ENCODE measurements at places on chromosomes 5 and 9.

GRCh38 chr5:163916376-163916775, 411.0 kb downstream of the MAT2B start:
- peak; percentile 13 for DNase-seq

- no peak for DNase-seq
Measured at GRCh38 chr5:30607301-30607894, 586.1 kb upstream of the CDH6 start.

DNA sequence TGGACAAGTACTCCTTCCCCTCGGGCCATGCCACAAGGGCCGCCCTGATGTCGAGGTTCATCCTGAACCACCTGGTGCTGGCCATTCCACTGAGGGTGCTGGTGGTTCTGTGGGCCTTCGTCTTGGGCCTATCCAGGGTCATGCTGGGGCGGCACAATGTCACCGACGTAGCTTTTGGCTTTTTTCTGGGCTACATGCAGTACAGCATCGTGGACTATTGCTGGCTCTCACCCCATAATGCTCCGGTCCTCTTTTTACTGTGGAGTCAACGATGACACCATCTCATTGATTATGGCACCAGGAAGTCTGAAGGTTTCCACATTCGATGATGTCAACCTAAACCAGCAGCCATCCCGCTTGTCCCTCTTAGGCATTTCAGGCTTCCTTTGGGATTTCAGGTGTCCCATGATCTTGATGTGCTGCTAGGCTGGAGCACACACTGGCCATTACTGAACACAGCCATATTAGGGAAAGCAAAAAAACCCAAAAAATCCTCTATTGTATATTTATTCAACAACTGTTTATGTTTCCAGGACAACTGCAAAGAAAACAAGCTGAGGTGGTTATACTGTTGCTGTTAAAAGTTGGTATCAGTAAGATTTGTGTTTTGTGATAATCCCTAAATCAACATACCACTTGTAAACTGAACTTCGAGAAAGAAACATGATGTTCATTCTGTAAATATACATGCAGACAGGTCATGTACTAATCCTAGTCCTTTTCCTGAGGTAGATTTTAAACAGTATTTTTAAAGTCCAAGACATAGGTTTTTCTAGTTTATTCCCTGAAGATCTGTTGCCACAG, 1.1 kb downstream of the PLPP6 start:
- peak; percentile 24 for DNase-seq

- no peak for DNase-seq
Measured at GRCh38 chr5:9103290-9103689, 442.6 kb downstream of the SEMA5A start.

GRCh38 chr5:144048259-144048856, 122.1 kb downstream of the YIPF5 start:
- DNase-seq, result no peak

DNA sequence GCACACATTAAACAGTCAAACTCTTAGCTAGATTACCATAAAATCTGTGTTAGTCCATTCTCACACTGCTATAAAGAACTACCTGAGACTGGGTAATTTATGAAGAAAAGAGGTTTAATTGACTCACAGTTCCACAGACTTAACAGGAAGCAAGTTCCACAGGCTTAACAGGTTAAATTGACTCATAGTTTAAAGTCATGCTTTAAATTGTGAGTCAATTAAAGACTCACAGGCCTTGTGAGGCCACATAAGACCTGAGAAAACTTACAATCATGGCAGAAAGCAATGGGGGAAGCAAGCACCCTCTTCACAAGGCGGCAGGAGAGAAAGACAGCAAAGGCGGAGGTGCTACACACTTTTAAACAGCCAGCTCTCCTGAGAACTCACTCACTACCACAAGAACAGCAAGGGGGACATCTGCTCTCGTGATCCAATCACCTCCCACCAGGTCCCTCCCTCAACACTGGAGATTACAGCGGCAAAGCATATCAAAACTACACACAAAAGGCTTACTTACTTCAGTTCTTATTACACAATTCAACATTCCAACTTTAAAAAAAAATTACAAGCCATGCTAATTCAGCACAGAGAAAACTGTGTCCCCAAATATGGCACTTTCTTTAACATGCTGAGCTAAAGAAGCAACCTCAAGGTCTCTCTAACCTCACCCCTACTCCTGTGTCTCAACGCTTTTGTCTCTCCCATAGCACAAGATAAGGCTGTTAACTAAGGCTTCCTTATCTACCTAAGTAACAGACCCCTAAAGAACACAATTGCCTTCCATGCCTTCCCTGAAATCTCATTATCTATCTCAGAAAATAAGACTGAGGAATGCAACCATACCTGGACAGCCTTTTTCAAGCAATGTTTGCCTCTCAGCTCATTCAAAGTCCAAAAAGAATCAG, 805.1 kb downstream of the NR2F1-AS1 start:
- no peak for DNase-seq

DNA sequence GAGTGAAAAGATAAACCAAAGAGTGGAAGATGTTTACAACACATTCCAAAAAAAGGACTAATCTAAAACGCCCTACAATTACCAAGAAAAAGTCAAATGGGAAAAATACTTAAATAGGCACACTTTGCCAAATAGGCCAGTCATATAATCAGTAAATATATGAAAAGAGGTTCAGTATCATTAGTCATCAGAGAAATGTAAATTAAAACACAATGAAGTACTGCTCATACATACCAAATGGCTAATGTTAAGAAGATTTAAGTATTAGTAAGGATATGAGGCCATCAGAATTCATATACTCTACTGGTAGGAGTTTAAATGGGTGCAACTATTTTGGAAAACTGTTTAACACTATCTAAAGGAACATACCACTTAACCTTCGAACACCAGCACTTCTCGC, 47.6 kb downstream of the ZDHHC21 start:
- no peak for DNase-seq

GRCh38 chr9:134165357-134166315, 1.3 kb upstream of the RNU6ATAC start:
- no peak for DNase-seq

- no peak for DNase-seq
Measured at GRCh38 chr5:150119421-150120061, 33.2 kb upstream of the CSF1R start.

DNA sequence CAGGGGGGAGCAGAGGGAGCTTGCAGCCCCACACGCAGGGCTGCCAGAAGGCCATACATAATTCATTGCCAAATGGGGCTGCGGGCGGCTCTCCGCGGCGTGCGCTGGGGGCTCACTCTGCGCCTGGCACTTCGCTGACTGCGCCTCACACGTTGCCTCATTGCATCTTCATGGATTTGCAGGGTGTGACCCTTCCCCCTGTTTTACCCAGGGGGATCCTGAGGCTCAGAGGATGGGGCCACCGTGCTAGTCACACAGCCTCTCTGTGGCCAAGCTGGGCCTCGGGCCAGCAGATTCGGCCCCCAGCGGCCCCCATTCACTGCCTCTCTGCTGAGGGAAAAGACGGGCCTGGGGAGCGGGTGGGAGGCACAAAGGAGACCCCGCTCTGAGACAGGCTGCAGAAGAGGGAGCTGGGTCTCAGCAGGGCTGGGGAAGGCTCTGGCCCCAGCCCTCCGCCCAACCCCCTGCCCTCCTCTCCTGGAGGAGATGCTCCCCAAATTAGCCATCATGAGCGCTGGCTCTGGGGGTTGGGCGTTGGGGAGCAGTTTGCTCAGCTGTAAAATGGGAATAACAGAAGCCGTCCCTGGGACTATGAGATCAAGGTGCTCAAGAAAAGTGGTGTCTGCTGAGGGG, 115.5 kb downstream of the C9orf50 start:
- DNase-seq, result no peak

GRCh38 chr9:14296495-14297113, 17.3 kb downstream of the NFIB start:
- no peak for DNase-seq

GRCh38 chr5:76007904-76008303, 75.3 kb upstream of the SV2C start:
- no peak for DNase-seq

DNA sequence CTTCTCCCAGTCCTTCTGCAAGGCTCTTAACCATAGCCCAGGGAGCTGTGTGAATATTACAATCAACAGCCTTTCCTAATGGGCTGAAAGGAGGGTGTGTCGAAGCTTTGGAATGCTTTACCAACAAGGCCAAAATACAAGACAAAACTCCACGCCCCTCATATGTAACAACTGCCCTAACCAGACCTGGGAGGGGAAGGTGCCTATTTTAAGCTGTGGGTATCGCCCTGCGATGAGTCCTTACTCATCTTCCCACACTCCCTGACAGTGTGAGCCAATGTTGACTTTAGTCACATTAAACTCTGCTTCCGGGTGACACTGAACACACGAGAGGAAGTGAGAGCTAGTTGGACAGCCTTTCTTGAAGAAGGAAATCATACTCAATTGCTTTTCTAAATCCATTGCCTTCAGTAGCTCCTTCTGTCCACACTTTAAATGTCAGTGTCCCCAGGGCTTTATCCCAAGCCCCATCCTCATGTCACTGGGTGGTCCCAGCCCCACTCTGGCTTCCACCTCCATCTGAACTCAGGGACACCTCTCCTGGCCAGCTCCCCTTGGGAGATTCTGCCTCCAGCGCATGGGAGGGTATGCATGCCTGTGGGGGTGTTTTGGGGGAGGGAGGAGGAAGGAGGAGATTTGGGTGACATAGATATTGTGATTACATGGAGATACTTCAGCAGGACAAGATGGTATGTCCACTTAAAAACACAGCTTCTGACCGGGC, 6.5 kb upstream of the TBC1D9B start:
- no peak for DNase-seq

DNA sequence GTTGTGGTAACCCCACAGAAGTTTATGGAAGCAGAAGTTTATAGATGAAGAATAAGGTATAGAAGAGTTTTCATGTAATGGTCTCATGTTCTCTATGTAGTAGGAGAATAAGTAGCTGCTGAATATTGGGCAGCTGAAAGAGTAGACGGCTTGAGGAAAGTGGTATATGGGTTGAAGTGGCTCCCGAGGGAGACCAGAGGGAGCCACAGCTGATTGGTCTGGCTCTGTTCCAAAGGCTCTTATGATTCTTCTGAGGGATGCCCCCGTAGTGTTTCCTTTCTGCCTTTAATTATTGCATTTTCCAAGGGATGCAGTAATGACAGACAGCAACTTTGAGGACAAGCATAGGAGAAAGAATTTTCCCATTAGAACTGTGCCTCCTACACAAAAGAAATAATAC, 30.1 kb upstream of the TENT2 start:
- DNase-seq, result peak; percentile 86

DNA sequence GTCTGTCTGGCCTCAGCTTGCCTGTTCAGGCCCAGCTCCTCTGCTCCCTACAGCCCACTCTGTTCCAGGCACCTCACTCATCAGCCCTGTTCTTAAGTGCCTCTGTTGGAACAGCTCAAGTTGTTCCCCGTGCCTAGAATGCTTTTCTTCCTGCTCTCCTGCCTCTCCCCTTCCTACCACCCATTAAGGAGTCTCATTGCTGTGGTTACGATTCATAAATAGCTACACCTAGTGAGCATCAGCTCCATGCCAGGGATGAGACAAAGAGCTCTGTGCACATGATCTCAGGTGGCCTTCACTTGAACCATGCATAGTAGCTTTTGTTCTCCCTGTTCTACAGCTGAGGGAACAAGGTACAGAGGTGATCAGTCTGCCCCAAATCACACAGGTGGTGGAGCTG, 54.3 kb downstream of the PSD2 start:
- no peak for DNase-seq

DNA sequence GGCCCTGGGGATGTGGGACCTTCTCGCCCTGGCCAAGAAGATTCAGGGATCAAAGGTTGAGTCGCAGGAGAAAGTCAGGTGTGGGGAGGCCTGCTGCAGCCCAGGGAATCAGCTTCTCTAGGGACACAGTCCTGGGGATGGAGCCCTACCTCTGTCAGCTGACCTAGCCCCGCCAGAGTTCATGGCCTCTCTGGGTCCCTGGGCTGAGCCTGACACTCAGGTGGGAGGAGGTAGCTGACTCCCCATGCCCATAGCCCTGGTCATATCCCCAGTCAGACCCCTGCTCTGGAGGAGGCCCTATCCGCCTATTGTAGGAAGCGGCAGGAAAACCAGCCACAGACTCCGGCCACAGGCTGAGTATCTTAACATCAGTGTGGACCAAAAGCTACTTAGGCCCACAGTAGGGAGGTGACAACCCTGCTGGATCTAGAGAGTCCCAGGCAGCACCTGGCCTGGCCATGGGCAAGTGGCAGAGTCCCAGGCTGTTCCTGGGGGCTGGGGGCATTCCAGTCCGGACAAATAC, 15.0 kb upstream of the MRNIP start:
- no peak for DNase-seq

GRCh38 chr5:96683392-96683791, 21.2 kb downstream of the CAST start:
- no peak for DNase-seq

DNA sequence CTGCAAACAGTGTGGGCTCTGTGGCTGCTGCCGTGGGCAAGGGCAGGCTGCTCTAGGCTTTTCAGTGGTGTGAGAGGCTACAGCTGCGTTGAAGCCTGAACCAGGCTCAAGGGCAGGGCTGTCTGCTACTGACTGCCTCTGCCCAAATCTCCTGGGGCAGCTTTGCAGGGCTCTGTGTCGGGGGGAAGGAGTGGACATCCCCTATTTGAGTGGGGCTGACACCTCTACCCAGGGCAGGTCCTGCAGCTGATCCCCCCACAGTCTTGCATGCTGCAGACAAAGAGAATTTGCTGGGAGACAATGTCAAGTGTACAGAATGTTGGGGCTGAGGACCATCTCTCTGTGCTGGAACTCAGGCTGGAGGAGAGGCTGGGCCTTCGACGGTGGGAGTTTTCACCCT, 240.2 kb downstream of the PBX3 start:
- DNase-seq, result no peak

- no peak for DNase-seq
Measured at GRCh38 chr5:96857924-96858323, 18.4 kb upstream of the ERAP2 start.

GRCh38 chr5:39459071-39459470, 34.3 kb upstream of the DAB2 start:
- DNase-seq, result no peak

DNA sequence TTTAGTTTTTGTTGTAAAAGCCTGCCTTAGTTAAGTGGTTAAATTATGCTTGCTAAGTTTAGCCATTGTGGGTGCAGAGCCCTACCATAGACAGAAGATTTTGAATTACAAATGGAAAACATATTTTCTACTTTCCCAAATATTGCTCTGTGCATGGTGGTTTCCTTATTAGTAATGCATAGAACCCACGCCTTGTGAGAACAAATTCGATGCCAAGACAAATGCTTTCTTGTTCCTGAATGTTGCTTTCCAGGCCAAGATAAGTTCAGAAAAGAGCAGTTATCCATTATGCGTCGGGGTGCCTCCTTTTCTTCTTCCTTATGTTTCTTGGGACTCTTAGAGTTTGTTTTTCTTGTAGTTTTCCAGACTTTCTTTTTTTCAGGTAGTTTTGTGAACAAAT, 31.0 kb upstream of the GARNL3 start:
- no peak for DNase-seq

DNA sequence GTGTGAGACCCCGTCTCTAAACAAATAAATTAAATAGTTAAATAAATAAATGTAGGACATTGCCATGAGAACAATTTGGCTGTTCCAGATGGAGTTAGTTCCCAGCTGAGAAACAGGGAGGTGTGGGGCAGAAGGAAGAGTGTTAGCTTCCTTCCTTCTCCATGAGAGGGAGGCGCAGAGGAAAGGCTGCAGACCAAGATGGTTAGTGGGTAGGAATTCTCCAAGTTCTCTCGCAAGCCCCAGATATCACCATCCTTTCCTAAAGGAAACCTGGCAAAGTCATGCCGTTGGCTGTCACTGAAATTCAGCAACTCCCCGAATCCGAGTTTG, 33.1 kb upstream of the RAB14 start:
- DNase-seq, result no peak

GRCh38 chr5:162990856-162991497, 446.4 kb upstream of the CCNG1 start:
- no peak for DNase-seq

- DNase-seq, result no peak
Measured at GRCh38 chr5:43208658-43209057, 16.6 kb downstream of the NIM1K start.
